Mesenchymal stem cell (in vitro differentiated cells and primary cell): ENCODE measurements at places on chromosomes 2 and 18.

GRCh38 chr2:231344851-231345250, 50.7 kb upstream of the B3GNT7 start:
- DNase-seq, result no peak

DNA sequence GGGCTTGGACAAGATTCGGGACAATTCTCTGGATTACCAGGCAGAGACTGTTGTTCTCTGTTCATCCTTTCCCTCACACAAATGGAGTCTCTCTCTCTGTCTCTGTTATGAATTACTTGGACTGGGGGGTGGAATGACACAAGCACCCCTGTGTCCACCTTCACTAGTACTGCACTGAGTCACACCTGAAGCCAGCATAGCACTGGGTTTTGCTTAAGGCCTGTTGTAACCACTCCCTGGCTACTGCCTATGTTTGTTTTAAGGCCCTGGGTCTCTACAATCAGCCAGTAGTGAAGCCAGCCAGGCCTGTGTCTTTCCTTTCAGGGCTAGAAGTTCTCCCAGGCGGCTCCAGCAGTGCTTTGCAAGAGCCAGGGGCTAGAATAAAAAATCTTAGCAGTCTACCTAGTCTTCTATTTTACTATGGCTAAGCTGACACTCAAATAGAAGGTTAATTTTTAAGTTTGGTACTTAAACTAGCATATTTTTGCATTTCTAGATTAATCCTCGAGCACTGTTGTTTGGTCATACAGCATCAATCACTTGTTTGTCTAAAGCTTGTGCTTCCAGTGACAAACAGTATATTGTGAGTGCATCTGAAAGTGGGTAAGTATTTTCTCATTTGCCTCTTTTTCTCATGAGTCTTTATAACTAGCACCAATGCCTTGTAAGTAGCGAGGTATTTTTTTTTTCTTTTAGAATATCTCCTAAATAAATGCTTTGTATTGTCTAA, 27.8 kb downstream of the WDR7 start:
- no peak for DNase-seq

DNA sequence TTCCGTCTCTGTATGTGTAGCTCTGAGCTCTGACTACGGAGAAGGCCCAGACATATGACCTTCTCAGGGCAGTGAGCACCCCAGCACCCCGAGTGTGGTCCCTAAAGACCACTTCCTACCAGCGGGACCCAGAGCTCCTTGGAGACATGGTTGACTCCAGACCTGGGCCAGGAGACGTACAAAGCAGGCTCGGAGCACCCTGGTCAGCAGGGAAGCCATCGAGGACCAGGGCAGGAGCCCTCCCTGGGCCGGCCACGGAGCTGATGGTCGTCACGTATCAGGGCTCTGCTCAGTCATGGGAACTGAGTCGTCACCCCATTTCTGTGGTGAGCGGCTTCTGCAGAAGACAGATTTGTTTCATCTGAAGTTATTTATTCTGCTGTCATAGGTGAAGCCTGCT, 12.8 kb upstream of the NEU4 start:
- DNase-seq, result no peak

DNA sequence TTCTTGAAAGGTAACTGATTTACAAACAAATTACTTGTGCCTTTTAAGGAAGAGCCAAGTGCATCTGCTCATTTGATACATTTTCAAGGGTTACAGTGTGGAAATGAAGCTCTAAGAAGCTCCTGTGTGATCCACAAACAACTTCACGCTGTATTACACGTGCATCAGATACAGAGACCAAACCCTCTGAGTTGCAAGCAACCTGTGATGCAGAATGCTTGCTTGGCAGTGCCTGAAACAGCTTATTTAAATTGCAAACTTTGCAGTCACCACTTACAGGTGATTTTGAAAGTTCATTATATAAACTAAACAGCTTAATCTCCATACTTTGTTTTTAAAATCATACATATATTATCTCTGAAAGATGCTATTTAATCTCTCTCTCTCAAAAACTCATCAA, 50.1 kb downstream of the ZEB2 start:
- no peak for DNase-seq

DNA sequence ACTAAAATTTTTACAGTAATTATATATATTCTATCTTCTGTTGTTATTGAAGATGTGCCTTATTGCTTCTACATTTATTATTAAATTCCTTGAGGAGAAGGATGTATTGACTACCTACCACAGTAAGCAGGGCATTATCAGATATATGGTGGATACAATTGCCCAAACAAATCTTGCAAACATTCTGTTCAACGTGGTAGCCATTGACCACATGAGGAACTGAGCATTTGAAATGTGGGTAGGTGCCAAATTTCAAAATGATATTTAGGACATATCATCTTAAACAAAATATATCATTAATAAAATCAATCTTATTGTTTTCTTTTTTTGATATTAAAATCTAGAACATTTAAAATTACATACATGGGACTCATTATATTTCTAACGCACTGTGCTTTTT, 11.1 kb downstream of the SCN3A start:
- no peak for DNase-seq
